ENCODE measurements at places on chromosomes 11 and 22. TPM values are rescaled to one million over a fixed set of nuclear protein-coding genes. Genes with fewer than 3 reads are reported as not detected.

OR4A16 gene
- total RNA-seq: not detected

PTPN5 gene
- not detected for total RNA-seq

SPECC1L gene
- total RNA-seq: 25.0 TPM

TUG1 gene
- total RNA-seq: 24.5 TPM

DAGLA gene
- 0.13 TPM for total RNA-seq

A4GALT gene
- 15.5 TPM for total RNA-seq

PMM1 gene
- total RNA-seq: 17.4 TPM

YWHAH gene
- 61.9 TPM for total RNA-seq

SCUBE1 gene
- not detected for total RNA-seq

JAML gene
- total RNA-seq: not detected

TMEM258 gene
- 61.3 TPM for total RNA-seq

MISFA gene
- total RNA-seq: 0.79 TPM

LINC01488 gene
- total RNA-seq: not detected

CADM1 gene
- 14.2 TPM for total RNA-seq

C11orf91 gene
- not detected for total RNA-seq

Data from bronchial epithelial cell (primary cell).